ENCODE measurements at places on chromosomes 7 and 10.

DNA sequence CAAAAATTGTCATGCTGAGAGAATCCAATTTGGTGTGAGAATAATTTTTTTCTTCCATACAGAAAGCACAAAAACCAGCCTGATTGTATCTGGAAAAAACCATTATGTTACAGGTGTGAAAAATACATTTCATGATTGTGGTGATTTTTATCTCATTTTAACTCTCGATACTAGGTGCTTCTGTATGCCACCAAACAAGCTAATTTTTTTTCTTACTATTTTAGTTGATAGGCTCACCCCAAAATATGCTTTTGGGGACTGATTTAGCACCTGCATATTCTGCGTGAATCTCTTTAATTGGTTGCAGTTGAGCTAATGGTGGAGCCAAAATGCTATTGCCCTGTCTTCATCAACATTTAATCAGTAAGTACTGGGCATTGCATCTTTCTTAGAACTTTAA lies 1.9 kb downstream of the DMTF1 start:
- DNase-seq, result no peak

DNA sequence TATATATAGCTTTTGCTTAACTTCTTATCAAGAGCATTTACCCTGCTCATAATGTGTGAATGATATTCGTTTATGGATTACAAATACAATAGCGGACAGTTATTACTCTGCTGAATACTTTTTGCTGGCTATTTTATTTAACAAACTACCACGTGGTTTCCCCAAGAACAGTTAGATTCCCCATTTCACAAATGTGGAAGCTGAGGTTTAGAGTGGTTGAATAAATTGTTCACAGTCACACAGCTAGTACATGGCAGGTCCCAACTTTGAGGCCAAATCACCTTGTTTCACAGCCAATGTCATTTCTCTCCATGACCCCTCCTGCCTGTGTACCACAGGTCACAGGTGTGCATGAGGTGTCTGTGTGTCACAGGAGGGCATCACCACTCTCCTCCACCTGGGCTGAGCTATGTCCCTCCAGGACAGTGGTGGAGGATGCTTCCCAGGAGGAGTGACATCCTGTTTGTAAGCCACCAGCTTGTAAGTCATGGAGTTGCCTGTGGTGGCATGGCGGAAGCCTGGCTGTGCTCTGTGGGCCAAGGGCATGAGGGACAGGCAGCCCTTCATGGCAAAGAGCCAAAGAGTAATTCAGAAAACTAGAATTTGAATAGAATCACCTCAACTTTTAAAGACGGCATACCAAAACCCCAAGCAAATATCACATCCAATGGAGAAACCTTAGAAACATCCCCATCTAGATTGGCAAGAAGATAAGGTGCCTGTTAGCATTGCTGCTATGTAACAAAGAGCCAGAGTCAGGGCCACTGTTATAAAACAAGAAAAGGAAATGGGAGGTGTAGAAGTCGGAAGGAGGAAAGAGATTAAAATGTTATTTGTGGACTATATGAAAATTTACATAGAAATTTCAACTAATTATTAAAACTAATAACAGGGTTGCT lies 51.9 kb downstream of the AOC1 start:
- no peak for DNase-seq

DNA sequence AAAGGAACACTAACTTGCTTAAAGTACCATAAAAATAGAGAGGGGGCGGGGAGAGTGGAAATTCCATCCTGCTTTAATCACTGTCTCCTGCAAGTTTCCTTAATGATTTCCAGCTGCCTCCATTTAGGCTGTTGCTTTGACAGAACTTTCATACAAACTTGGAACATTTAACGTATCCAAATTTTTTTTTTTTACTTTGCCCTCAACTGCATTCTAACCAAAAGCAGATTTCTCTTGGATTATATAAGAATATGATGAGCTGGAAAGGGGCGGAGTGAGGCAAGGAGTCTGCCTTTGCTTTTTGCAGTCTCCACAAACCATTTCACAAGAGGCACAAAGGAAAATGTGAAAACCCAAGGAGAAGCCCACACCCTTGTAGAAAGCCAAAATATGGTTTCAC lies 46.6 kb upstream of the COL1A2 start:
- no peak for DNase-seq

DNA sequence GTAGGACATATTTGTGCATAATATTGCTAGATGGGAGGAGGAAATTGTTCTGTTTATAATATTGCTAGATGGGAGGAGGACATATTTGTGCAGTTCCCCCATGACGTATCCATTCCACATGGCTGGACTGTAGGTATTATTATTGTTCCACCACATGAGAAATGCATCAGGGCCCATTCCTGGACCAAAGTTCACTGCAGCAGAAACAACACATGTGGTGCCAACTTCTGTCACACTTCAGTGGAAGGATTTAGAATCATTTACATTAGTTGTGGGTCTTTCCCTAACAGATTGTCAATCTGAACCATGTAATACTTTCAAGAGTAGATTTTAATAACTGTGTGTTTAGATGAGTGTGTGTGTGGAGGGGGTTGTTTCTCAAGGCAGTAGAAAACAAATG lies 32.7 kb upstream of the MACC1 start:
- no peak for DNase-seq

DNA sequence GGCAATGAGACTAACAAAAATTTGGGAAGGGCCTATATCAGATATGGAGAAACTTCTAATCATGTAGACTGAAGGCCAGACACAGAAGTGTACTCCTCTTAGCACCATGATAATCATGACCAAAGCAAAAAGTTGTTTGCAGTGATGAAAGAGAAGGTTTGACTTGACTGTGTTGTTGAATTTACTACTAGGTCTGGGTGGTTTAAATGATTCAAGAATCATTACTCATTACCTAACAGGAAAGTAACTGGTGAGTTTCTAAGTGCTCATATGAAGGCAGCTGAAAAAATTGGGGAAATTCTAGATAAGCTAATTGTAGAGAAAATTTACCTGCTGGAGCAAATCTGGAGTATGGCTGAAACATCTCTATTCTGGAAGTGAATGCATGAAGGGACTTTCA lies 451.5 kb upstream of the SORCS1 start:
- DNase-seq, result no peak

DNA sequence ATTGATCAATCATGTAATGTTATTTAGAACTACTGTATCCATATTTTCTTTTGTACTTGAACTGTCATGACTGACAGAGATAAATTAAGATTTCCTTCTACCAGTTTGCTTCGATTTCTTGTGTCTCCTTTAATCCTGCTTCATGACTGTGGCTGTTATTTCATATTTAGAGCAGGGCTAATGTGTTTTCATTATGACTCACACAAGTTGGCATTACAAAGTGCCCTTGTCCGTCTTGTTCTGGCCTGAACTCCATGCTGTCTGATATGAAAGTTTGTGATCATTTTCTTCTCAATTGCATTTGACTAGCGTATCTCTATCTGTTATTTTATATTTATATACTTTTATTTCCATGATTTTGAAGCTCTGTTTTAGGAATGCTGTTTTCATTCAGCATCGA lies 344.1 kb upstream of the PRKCQ start:
- no peak for DNase-seq

DNA sequence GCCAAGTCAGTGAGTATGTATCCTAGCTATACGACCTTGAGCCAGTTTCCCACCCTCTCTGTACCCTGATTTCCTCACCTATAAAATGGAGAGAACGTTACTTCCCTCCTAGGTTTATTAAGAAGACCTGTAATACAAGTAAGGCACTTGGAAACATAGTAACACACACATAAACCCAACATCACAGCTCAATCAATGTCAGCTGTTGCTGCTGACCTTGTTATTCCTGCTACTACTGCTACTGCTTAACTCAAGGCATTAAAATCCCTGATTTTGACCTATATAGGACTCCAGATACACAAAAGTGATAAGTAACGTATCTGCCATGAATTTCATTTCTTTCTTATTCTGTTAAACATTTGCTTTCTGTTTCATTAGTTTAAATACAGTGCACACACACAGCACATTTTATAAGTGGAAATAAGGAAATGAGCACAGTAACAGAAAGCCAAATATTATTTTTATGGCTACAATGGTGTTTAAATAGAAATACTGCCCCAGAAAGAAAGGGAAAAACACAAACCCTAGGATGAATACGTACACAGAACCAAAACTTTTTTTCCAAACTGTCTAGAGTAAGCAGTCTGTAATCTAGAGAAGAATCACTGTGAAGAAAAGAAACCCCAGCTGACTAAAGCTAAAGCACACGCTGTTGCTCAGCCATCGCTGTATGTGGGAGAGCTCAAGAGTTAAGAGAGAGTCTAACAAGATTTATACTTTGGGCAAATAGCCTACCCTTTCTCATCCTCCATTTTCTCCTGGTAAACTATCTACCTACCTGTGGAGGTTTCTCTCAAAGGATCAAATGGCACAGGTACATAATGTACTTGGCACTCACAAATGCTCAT lies 19.0 kb downstream of the NAPEPLD start:
- DNase-seq, result no peak

- no peak for DNase-seq
These were observed 149.2 kb downstream of the CRPPA start for GRCh38 chr7:16271990-16272665.

GRCh38 chr7:40570223-40570622 lies 435.4 kb downstream of the SUGCT start:
- DNase-seq, result no peak

DNA sequence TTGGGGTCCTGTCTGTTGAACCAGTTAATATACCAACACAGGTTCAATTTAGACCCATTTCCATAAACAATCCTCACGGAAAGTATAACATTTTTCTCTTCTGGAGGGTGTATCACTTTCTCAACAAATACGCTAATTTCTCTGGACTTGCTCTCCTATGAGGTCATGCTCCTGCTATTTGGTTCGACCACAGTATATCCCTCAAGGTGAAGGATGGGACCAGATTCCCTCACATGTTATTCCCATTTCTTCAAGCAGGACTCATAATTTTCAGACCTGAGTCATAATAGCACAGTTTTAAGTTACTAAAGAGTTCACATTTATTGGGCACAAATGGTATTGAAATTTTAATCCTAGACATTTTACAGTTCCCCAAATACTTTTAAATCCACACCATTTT lies 57.2 kb downstream of the ADAM12 start:
- DNase-seq, result no peak

All from glomerular endothelial cell (primary cell).